ENCODE measurements at places on chromosomes 16 and 17. TPM values are rescaled to one million over a fixed set of nuclear protein-coding genes. Genes with fewer than 3 reads are reported as not detected.

DNA sequence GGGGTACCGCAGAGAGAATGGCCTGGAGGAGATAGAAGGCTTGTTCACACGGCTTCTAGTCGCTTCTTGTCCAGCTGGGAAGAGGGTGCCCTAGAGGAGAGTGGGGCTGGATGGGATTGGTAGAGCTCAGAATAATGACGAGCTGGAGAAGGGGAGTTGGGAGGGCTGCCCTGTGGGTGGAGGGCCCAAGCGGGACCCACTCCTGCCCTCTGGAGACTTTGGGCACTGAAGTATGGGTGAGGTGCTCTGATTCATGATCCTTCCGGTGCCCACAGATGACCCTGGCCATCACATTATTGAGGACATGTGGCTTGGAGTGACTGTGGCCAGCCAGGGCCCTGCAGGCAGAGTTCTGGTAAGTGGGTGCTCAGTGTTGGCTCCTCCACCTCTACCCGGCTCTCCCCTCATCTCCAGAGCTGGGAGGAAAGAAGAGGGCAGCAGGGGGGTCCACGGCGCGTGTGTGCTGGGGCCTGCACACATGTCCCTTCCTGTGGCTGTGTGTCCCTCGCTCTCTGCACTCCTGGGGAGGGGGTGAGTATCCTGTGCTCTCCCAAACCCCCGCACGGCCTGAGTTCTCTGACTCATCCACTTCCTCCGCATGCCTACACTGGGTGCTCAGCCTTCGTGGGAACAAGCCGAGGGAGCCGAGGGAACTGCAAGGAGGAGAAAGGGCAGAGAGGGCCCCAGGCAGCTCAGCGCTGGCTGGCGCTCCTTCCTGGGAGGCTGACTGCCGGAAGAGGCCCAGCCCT is 8.5 kb downstream of the ITGA3 start:
- peaks cover 15% of the 10 kb centered on the region for H3K27me3 ChIP-seq
- H3K4me3 ChIP-seq = no peak overlapping the region
- no peak for DNase-seq
- H3K4me1 ChIP-seq = no peaks in the 10 kb centered on the region
- no peak overlapping the region for H3K27ac ChIP-seq

DNA sequence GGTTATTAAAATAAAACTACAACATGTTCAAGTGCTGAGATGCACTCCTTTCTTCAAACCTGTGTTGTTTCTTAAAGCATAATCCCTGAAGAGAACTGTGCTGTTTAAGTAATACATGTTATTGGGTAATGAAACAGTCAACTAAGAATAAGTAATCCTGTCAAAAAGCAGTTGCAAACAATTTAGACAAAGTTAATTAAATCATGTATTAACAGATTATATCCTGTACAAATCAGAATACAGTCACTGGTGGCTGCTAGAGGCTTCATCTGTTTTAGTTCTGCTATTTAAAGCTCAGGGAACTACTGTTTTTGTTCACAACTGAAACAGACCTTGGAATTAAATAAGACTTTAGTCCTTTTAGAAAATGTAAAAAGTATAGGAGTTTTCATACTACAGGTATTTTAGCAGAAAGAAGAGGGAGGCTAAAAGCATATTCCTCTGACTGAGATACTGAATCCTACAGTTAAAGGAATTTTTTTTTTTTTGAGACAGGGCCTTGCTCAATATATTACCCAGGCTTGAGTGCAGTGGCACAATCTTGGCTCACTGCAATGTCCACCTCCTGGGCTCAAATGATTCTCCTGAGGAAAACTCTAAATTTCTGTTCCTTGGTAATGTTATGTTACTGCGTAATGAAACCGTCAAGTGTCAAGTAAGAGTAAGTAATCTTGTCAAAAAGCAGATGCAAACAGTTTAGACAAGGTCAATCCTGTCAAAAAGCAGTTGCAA is 27.3 kb upstream of the ITGA2B start:
- no peaks in the 10 kb centered on the region for H3K27me3 ChIP-seq
- no peak overlapping the region for H3K4me3 ChIP-seq
- H3K27ac ChIP-seq = no peak overlapping the region

DNA sequence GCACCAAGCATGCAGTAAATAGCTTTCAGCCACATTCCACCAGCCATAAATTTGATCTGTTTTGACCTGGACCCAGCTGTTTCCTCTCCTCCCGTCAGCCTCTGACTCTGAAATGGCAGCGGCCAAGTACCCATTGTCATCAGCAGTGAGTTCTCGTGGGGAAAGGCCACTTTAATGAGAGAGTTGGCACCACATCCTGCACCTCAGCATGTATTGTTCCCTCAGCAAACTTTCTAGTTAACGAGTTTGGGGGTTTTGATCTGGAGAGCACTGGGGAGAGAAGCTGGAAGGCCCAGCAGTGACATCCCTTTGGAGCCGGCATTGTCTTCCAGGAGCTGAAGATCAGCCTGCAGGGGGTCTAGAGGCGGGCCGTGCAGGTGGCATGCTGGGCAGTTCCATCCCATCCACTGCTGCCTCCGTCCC is 84.9 kb downstream of the RPA1 start:
- peaks cover 7% of the 10 kb centered on the region for H3K4me1 ChIP-seq
- no peak for DNase-seq
- H3K36me3 ChIP-seq = no peaks in the 10 kb centered on the region
- no peak overlapping the region for H3K4me3 ChIP-seq
- H3K27me3 ChIP-seq = peaks cover 6% of the 10 kb centered on the region
- no peak overlapping the region for H3K27ac ChIP-seq

DNA sequence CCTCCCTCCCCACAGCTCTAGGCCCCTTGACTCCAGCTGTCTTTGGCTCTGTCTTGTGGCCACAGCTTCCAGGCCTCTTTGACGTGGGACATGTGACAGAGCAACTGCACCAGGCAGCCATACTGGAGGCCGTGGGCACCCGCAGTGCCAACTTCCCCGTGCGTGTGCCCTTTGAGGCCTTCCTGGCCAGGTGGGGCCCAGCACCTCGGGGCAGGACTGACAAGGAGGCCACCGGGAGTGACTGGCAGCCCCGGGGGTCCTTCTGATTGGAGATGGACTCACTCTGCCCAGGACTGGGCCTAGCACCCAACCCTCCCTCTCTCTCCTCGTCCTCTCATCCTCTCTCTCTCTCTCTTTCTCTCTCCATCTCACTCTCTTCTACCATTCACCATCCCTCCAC is 15.5 kb downstream of the MYO15B start:
- no peaks in the 10 kb centered on the region for H3K36me3 ChIP-seq
- H3K27ac ChIP-seq = no peak overlapping the region
- no peaks in the 10 kb centered on the region for H3K27me3 ChIP-seq
- H3K4me3 ChIP-seq = no peak overlapping the region
- DNase-seq = no peak

- peak overlapping the region; percentile 50 for H3K4me3 ChIP-seq
- DNase-seq = peak; percentile 73
- H3K27ac ChIP-seq = no peak overlapping the region
- H3K27me3 ChIP-seq = peaks cover 6% of the 10 kb centered on the region
- H3K36me3 ChIP-seq = no peaks in the 10 kb centered on the region
Measured at GRCh38 chr17:17300624-17301568, 2.3 kb upstream of the NT5M start.

Gene CA10
- not detected for total RNA-seq

DNA sequence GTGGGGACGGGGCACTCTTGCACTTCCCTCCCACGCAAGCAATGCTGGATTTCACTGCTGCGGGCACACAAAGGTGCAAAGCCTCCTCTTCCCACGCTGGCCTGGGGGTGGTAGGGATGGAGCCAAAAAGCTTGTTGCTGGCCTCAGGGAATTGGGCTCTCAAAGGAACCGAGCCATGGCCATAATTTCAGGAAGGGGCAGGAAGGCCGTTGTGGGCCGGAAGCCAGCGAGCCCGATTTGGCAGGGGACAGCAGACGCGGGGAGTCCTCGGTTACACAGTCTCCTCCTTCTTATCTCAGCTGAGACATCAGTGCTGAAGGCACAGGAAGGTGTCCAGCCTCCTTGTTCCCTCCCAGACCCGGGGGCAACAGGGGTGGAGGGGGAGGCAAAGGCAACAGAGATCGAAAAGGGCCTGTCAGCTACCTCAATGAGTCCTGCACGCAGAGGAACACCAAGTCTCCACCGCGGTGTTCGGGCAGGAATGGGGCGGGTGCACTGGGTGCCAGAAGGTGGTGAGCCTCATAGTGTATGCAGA is 59.5 kb downstream of the SLFN11 start:
- no peaks in the 10 kb centered on the region for H3K27me3 ChIP-seq
- no peak overlapping the region for H3K27ac ChIP-seq
- H3K4me1 ChIP-seq = peaks cover 8% of the 10 kb centered on the region
- no peaks in the 10 kb centered on the region for H3K36me3 ChIP-seq
- peak overlapping the region; percentile 77 for H3K4me3 ChIP-seq
- DNase-seq = no peak

- DNase-seq = no peak
- H3K27me3 ChIP-seq = peaks cover 27% of the 10 kb centered on the region
- no peak overlapping the region for H3K27ac ChIP-seq
- H3K4me3 ChIP-seq = no peak overlapping the region
- H3K36me3 ChIP-seq = no peaks in the 10 kb centered on the region
Measured at GRCh38 chr17:43556292-43556691, 10.2 kb upstream of the ETV4 start.

DNA sequence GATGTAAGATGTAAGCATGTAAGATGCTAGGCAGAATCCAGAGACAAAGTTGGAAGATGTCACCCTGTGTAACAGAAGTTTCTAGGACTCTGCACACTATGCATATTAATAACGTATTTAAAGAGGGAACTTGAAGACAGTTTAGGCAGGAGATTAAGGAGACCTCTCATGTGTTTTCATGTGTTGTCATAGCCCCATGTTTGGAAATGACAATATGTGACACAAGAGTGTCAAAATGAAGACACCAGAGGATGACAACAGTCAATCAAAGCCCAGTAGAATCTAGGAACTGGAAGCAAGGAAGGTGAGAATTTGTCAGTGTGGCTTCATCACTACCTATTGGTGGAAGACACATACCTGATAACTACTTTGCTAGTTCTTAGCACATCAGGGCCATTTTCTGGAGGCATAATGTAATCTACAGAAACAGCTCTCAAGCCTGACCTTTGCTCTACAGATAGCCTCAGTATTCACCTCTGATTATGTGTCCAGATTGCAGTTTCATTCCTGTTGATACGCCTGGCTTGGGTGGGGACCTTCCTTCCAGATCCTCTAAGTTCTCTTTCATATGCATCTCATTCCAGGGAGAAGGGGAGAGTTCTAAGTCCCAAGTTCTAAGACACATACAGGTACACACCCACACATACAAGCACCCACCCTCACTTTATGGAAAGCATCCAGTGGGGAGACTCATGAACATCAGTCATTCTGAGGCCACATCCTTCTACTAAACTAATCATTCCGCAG is 26.3 kb downstream of the PMP22 start:
- H3K36me3 ChIP-seq = no peaks in the 10 kb centered on the region
- no peak overlapping the region for H3K27ac ChIP-seq
- DNase-seq = no peak
- no peak overlapping the region for H3K4me3 ChIP-seq
- H3K4me1 ChIP-seq = no peaks in the 10 kb centered on the region

Gene SLC6A4
- total RNA-seq = not detected

DNA sequence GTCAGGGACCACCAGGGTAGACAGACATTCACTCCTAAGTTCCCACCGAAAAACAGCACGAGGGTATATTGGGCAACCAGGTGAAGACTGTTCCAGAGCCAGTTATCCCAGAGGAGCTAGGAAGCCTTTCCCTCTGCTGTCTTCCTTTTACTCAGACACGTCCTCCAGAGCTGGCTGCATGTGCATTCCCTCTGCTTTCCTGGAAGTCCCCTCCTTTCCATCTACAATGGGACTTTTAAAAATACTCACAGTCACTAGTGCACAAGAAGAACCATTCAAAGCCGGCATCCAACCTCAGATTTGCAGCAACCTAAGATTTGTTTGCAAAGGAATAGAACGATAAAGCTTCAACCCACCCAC is 32.5 kb upstream of the CRISPLD2 start:
- H3K4me3 ChIP-seq = no peak overlapping the region
- no peak for DNase-seq
- no peak overlapping the region for H3K27ac ChIP-seq

Gene TNFRSF13B
- 217 TPM for total RNA-seq

Gene KCNH6
- total RNA-seq = not detected

Gene MILR1
- total RNA-seq = 9.4 TPM

DNA sequence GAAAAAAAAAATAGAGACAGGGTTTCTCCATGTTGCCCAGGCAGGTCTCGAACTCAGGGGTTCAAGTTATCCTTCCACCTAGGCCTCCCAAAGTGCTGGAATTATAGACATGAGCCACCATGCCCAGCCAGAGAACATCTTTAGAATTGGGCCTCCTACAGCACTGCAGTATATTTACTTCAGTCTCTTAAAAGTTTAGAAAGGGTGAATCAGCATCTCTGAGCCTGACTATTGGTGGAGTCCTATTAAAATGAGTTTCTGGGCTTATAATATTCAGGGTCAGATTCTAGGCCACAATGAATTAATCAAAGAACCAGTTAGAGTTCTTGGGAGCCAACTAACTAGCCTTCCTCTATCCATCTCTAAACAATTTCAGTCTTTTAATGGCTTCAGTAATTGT is 22.8 kb downstream of the TADA2A start:
- no peak overlapping the region for H3K4me3 ChIP-seq
- H3K27ac ChIP-seq = no peak overlapping the region
- no peaks in the 10 kb centered on the region for H3K27me3 ChIP-seq
- H3K4me1 ChIP-seq = no peaks in the 10 kb centered on the region
- H3K36me3 ChIP-seq = peaks cover 9% of the 10 kb centered on the region

DNA sequence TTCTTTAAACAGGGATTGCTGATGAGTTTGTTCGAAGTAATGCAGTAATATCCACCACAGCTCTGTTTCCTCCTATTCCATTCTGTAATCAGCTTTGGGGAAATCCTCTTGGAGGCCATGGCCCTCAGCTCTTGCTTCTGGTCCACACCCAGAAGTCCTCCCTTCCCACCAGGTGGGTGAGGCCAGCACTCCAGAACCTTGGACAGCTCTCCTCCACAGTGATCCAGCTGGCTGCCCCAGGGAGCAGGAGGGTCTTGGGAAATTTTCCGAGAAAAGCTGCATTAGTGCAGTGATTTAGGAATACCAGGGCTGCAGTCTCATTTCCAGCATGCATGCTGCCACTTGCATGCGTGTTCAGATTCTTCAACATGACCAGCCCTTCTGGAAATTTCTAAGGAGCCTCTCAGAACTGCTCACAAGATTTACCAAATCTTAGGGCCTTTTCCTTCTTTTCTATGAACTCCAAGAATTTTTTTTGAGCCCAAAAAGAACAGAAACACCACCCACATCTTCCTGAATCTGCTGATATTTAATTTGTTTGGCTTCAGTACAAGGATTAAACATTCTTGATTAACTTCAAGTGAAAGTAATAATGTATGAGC is 4.2 kb downstream of the SMPD3 start:
- DNase-seq = no peak
- H3K4me3 ChIP-seq = no peak overlapping the region
- H3K27me3 ChIP-seq = peaks cover 40% of the 10 kb centered on the region
- no peak overlapping the region for H3K27ac ChIP-seq

Gene KRT9
- total RNA-seq = not detected
